ENCODE measurements at places on chromosomes 12 and 14.

DNA sequence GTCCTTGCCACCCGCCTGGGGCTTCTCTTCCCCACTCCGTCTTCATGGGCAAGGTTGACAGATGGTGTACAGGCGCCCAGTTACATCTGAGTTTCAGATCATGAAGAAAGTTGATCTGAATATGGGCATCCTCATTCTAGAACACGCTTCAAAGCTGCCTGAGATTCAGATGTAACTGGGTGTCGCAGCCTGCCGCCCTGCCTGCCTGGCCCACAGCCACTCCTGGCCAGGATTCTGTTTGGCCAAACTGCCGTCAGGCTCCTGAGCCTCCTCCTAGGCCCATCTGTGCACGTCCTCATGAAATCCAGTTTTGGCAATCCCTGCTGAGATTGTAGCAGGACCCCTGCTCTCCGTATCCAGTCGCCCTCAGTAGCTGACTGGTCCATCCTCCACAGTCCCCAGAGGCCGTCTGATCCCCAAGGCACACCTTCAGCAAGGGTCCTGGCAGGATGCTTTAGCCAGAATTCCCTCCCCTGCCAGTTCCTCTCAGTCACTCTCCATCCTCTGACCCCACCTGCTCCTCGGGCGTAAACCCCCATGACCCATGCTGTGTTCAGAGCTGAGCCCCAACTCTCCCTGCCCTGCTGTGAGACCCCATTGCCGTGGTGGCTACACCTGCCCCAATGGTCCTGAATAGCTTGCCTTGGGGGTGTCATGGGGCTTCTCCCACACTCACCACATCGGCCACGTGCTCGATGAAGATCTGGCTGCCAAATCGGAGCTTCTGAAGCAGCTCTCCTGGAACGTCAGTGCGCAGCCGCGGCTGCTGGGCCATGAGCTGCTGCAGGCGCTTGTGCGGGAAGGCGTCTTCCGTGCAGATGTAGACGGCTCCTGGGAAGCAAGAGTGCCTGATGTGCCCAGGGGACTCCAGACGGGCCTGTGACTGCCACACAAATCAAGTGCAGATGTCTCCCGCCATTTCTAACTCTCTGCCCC is 12.5 kb downstream of the XRCC3 start:
- no peak for DNase-seq

GRCh38 chr12:24838531-24838950 is 110.4 kb downstream of the BCAT1 start:
- DNase-seq = no peak

DNA sequence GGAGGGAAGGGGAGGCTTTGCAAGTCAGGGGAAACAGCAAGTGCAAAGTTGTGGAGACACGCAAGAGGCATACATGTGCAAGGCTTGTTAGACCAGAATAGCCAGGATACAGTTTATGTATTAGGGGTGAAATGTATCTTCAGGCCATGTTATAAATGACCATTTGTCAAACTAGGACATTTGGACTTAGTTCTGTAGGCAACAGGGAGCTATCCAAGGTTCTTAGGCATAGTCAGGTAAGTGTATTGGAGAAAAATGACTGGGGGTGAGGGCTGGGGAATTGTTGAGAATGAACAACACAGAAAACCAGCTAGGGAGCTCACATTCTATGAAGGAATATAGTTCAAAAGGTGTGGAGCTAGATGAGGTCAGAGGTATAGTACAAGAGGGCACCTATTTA is 42.5 kb downstream of the TPH2 start:
- DNase-seq = no peak

DNA sequence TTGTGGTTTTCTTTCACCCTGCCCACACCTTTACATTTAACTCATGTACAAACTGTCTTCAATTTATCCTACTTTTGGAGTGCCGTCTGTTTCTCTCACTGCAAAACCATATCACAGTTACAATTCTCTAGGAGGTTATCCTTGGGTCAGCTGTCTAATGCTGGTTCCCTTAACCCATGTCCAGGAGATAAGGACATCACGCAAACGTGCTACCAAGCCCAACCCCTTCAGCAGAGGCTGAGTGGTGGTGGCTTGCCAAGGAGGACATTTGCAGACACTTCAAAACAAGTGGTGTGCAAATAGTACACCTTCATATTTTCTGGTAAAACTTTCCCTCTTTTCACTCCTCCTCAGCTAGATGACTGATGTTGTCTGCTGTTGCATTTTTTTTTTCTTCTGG is 167.9 kb downstream of the PAX9 start:
- no peak for DNase-seq

DNA sequence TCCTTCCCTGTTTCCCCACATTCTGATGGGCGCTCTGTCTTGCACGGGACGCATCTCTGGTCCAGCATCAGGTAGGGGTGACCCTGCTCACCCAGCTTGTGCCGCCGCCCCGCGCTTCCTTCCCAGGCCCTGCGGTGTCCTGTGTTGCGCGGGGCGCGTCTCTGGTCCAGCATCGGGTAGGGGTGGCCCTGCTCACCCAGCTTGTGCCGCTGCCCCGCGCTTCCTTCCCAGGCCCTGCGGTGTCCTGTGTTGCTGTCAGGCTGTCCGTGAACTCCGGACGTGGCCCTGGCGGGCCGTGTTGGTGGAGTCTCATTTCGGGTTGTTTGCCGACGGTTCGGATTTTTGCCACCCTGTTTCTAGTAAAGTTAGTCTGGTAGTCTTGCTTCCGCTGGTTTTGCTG is 6.8 kb downstream of the FBRSL1 start:
- no peak for DNase-seq

DNA sequence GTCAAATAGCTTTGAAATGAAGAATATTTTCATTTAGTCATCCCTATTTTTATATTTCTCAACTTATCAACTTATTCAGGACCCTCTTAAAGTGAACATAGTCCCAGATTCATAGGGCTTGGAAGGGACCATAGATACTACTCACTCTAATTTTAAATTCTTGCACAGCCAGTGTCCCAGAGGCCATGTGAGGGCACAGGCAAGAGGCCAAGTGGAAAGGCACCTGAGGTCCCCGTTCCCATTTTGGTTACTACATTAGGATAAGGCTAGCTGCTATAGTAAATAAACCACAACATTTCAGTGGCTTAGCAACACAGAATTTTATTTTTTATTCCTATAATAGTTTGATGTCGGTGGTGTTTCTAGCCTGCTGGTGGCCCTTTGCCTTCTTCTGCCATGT is 227.8 kb downstream of the SPTSSA start:
- no peak for DNase-seq

GRCh38 chr14:65373016-65373670 is 39.4 kb upstream of the FUT8 start:
- DNase-seq = no peak

DNA sequence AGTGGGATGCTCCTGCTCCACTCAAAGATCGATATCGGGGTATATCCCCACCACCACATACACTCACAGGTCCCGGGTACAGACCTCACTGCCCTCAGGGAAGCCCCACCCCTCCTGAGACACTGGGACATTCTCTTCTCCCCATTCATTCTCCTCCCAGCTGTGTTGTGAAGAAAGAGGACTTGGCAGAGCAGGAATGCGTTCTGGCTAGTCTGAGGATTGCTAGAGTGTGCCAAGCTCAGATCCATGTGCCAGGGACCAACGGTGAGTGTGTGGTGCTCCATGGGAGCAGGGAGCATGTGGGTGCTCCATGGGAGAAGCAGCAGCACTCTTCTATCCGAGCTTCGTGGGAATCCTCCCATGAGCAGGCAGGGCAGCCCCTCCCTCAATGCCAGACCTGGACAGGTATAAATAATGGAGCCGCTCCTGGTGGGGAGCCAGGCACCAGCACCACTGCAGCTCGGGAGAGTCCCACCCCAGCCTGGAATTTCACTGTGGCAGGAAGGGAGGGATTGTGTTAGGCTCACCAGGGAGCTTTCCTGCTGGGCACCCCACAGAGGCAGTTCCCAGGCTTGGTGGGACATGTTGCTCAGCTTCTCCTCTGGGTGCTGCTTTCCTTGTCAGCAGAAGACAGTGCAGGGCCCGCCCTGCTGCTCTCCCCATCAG is 2.3 kb upstream of the KRT5 start:
- DNase-seq = no peak

GRCh38 chr14:104818714-104819161 is 17.8 kb downstream of the ZBTB42 start:
- DNase-seq = no peak

GRCh38 chr12:68139941-68140340 is 19.6 kb downstream of the IFNG start:
- no peak for DNase-seq

DNA sequence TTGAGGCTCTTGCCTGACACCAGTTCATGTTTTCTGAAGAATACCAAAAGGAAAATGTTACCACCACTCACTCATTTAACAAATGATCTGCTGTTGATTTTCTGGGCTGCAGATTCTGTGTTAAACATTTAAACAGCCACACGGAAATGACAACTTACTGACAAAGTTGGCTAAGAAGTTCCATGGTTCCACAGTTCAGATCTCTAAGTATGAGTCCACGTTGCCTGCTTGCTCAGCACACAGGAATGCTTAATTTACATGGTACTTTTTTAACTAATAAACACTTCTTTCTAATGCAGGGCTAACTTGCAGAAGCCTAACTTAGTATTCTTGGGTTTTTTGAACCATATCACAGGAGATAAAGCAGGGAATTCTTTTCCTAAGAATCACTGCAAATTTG is 34.7 kb downstream of the PTGER2 start:
- no peak for DNase-seq
